Stimulated activated CD4-positive, alpha-beta T cell treated with anti-CD3 and anti-CD28 coated beads, Interleukin-12 subunit alpha, Interleukin-12 subunit beta, amount 100 ng/mL, for 24 hours (primary cell): ENCODE measurements at places on chromosomes 7 and 10.
A peak's percentile ranks its signal among the peaks of the same experiment; 100 is the strongest.

DNA sequence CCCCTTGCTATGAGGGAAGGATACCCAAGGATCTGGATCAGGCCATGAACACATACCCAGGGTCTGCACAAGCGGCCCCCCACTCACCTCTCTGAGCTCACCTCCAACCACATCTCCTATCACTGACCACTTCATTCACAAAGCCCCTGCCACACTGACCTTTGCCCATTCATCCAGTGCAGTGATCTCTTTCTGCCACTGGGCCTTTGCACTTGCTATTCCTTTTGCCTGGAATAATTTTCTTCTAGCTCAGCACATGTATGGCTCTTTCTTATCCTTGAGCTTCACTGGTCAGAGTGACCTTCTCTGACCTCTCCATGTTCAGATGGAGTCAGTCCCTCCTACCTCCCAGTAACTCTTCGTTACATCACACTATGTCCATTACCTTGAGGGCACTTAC is 48.3 kb downstream of the ADRA2A start:
- DNase-seq, result no peak

DNA sequence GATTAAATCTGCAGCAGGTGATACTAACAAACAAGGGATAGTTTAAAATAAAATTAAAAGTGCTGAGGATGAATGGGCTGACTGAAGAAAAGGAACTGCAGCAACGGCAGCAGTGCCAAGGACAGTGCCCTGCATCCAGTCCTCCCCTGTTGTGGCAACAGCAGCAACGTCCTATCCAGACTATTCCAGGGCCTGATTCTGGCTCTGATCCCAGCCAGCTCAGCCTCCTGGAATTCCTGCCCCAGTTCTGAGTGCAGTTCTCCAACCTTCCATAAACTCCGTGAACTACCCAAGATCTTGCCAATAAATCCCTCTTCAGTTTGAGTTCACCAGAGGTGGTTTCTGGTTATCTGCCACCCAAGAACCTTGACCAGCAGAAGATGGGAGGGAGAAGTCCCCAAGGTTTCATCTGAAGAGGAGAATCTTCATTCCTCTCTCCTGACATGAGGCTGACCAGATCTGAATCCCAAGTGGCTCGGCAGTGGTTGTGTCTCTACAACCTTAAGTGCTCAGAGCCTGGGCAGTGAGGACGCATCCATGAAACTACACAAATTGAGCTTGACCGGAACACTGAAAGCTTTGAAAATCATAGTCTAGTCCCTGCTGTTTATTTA is 115.8 kb downstream of the SORBS1 start:
- DNase-seq, result no peak

- no peak for DNase-seq
Observed at GRCh38 chr7:88117325-88117724, 102.5 kb downstream of the SRI start.

GRCh38 chr10:10792681-10793080 is 225.0 kb upstream of the CELF2 start:
- DNase-seq, result no peak

GRCh38 chr7:136034132-136034531 is 57.0 kb upstream of the MTPN start:
- DNase-seq, result no peak

DNA sequence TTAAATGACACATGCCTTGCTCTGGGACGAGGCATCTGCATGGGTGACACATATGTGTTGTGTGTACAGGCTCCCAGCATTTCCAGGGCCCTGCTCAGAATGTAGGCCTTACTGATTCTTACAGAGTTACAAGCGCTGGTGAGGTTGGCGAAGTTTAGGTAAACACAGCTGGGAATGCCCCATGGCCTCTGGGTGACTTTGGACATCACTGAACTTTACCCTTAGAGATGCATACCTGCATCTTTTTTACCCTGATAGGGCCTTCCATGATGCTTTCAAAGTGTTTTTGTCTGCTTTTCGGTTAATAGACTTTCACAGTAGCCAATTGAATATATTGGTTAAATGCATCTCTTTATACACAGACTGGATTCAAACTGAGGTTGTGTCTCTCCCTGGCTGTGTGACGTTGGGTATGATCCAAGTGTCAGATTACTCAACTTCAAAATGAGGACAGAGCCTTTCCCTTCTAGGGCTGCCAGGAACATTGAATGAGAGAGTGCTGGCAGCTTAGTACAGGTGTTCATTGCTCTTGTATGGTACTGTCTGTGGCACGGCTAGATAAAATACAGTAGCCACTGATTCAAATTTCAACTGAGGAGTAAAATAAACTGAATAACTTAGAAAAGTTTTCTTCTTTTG is 29.5 kb downstream of the EGFR start:
- no peak for DNase-seq

DNA sequence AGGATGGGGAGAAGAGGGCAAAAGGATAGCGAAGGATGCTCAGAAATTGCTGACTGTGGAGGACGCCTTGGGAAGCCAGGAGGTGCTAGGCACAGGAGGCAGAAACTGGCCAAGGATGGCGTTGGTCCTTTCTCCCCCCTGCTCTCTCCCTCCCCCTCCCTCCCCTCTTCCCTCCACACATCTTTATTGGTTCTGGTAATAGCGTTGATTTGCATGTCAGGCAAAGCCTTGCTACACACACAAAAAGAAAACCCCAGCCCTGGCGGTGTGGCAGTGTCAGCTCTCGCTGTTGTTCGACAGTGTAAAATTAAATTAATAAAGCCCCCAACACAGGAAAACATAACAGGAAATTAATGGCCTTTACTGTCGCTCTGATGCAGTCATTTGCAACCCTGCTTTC is 47.2 kb downstream of the PAX2 start:
- DNase-seq, result no peak

DNA sequence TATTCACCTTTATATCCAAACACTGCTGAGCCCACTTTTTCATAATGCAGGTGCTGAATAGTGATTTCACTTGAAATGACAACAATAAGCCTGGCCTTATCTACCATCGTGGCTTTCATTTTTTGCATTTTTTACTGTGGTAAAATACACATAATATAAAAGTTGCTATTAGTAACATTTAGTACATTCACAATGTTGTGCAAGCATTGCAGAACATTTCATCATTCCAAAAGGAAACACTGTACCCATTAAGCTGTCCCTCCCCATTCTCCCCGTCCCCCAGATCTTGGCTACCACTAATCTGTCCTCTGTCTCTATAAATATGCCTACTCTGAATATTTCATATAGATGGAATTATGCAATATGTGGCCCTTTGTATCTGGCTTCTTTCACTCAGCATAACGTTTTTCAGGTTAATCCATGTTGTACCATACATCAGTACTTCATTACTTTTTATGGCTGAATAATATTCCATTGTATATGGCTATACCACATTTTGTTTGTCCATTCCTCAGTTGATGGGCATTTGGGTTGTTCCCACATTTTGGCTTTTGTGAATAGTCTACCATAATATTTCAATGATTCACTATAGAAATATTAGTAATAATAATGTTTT is 68.5 kb upstream of the ARID5B start:
- DNase-seq, result no peak

DNA sequence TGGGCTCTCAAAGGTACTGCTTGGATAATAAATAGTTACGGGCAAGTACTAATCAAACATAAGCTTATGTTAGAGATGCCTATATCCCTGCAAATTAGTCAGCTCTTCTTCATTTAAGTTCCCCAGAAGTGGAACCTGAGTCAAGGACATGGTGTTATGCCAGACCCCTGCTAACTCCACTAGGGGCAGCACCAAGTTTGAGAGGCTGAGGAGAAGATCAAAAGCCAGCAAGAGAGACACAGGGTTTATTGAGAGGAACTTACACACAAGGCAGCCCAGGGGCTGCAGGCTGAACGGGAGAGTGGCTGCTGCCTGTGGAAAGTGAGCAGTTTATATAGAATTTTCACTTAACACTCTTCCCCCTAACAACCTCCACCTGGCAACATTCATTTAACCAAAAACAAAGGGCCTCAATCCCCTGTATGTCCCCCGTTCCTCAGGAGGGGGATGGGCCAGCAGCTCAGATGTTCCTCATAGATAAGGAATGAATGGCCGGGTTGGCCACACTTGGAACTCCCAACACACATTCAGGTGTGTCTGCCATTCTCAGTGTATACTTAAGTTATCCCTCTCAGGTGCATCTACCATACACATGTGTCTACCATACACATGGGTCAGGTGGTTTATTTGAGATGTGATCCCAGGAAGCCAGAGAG is 62.6 kb upstream of the GHITM start:
- DNase-seq, result no peak

DNA sequence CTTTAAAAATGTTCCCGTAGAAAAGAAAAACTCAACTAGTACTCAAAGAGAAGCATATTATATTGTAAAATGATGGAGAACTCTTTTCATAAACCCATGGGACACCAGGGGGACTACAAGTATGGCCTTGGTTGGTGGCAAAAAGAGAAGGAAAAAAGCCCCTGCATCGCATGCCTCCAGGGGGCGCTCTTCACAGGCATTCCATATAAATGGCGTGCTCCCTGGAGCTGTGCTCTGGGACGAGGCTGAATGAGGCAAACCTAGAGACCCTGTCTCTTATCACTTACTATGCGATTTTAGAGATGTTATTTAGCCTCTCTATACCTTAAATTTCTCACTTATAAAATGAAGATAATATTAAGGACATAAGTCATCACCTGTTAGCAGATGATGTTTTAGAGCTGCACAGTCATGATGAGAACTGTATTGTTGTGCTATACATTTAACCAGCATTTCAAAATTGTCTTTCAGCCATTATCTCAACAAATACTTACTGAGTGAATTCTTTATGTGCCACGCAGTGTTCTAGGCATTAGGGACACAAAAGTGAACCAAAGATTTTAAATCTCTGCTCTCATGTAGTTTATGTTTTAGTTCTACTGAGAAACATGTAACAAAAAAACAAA is 105.8 kb downstream of the ARHGAP21 start:
- DNase-seq, result peak; percentile 43

- no peak for DNase-seq
Observed at GRCh38 chr10:117543225-117544003, 868 bp downstream of the EMX2 start.

DNA sequence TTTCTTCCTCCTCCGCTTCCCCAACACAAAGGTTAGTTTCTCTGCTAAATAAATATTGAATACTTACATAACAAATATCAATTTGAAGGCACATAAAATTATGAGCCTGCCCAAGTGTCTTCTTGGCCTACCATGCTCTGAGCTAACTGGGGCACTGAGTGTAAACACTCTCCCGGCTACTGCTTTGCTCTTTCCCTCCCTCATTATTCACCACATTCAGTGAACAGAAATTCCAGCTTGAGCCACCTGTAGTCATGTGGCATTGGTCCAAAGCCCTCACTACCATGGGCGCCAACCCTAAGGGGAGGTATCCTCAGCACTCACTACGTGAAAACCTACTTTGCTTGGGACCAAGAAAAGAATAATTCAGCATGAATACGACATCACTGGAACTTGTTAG is 409.0 kb downstream of the KCNMA1 start:
- no peak for DNase-seq

- DNase-seq, result no peak
Observed at GRCh38 chr10:714214-714613, 24.7 kb upstream of the DIP2C start.

DNA sequence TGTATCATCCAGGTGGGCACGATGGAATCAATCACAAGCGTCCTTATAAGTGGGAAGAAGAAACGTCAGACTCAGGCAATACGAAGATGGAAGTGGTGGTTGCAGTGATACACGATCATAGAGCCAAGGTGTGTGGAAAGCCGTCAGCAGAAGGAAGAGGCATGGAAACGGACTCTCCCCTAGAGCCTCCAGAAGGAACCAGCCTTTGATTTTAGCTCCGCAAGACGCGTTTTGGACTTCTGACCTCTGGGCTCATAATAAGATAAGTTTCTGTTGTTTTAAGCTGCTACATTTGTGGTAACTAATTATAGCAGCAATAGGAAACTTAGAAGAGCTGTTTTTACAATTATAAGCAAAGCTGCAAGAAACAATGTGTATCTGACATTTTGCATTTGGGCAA is 14.8 kb downstream of the FANK1 start:
- no peak for DNase-seq

- DNase-seq, result no peak
Observed at GRCh38 chr10:124560377-124561105, 98.9 kb downstream of the LHPP start.

- no peak for DNase-seq
Observed at GRCh38 chr7:100914208-100914878, 18.7 kb upstream of the ACHE start.

- DNase-seq, result no peak
Observed at GRCh38 chr10:4704034-4704545, 121.9 kb upstream of the AKR1E2 start.

GRCh38 chr10:61973169-61973568 is 71.7 kb downstream of the ARID5B start:
- no peak for DNase-seq

- DNase-seq, result no peak
Observed at GRCh38 chr7:12612622-12613021, 42.1 kb downstream of the SCIN start.

GRCh38 chr7:107387573-107388219 is 82.2 kb upstream of the GPR22 start:
- DNase-seq, result no peak

- no peak for DNase-seq
Observed at GRCh38 chr7:116801092-116801710, 61.2 kb upstream of the CAPZA2 start.

GRCh38 chr7:33900501-33900900 is 4.8 kb upstream of the BMPER start:
- DNase-seq, result no peak

DNA sequence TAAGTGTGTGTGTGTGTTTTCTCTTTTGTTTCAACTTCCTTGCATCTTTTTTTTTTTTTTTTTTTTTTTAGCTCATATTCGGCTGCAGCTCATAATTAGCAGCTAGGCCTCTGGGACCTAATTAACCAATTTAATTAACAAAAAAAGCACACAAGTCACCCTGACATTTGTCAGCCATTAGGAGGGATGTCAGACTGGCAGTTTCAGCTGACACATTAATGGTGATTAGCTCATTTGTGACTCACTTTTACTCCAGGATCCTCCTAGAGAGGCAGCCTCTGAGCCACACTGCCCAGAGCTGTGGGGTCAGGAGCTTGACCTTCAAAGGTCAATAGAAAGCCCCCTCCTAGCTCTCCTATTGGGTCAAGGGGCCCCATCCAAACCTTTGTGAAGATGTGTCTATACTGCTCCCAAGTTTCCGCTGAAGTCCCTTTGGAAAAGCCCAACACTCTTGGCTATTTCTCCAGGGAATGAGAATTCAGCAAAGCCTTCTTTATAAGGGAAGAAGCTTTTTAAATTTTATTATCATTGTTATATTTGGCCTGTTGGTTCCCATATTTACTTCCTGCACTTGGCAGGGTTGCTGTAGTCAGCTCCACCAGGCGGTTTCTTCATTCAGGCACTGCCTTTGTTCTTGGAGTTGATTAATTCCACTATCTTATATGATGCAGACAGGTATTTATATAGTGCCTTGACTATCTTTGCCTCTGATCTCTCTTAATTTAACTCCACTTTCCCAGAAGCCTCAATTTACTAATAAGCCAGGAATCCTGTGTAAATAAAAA is 109.5 kb upstream of the HABP2 start:
- no peak for DNase-seq

- DNase-seq, result no peak
Observed at GRCh38 chr10:3530783-3531645, 254.0 kb downstream of the KLF6 start.
